ENCODE measurements at places on chromosomes 4 and X.
A peak's percentile ranks its signal among the peaks of the same experiment; 100 is the strongest.

GRCh38 chr4:184348311-184349233 lies 125.8 kb downstream of the IRF2 start:
- H3K4me3 ChIP-seq = no peak overlapping the region
- no peaks in the 10 kb centered on the region for H3K36me3 ChIP-seq
- peak overlapping the region; percentile 88 for H3K27ac ChIP-seq
- no peak for DNase-seq
- H3K4me1 ChIP-seq = peaks cover 55% of the 10 kb centered on the region
- no peaks in the 10 kb centered on the region for H3K27me3 ChIP-seq

- no peaks in the 10 kb centered on the region for H3K36me3 ChIP-seq
- no peaks in the 10 kb centered on the region for H3K4me1 ChIP-seq
- H3K27ac ChIP-seq = no peak overlapping the region
- no peak for DNase-seq
- H3K27me3 ChIP-seq = no peaks in the 10 kb centered on the region
Measured at GRCh38 chrX:129626026-129626425, 28.7 kb downstream of the APLN start.

DNA sequence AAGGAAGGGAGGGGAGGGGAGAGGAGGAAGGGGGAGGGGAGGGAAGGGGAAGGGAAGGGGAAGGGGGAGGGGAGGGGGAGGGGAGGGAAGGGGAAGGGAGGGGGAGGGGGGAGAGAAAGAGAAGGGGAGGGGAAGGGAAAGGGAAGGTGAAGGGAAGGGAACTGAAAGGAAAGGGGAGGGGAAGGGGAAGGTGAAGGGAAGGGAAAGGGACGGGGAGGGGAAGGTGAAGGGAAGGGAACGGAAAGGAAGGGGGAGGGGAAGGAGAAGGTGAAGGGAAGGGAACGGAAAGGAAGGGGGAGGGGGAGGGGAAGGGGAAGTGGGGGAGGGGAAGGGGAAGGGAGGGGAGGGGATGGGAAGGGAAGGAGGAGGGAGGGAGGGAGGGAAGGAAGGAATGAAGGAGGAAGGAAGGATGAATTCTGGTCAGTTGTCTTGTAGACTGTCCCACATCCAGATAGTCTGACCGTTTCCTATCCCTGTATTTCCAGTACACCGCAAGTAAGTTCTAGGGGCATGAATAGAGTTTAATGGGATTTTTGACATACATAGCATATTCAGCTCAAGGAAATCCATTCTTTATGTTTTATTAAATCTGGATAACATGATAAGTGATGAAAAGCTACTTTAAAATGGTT lies 20.4 kb downstream of the HERC5 start:
- no peak for DNase-seq
- H3K4me3 ChIP-seq = no peak overlapping the region
- H3K27ac ChIP-seq = no peak overlapping the region
- no peaks in the 10 kb centered on the region for H3K4me1 ChIP-seq
- no peaks in the 10 kb centered on the region for H3K27me3 ChIP-seq
- peaks cover under 1% of the 10 kb centered on the region for H3K36me3 ChIP-seq

DNA sequence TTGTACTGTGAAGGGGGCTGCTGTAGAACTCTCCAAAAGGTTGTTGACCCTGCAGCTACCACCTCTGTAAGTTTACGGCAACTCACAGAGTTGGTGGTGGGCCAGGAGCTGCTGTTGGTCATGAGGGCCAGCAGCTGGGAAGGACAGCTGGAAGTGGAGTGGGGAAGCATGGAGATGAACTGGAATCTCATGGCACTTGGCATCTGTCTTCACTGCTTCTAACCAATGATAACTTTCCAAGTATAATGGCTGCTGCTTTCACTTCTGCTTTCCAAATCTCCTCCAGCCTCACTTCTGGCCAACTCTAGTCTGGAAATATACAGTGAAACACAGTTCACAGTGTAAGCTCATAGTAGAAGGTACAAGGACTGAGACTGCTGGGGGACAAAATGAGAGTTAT lies 126.5 kb upstream of the INTU start:
- no peaks in the 10 kb centered on the region for H3K36me3 ChIP-seq
- no peaks in the 10 kb centered on the region for H3K4me1 ChIP-seq
- H3K4me3 ChIP-seq = no peak overlapping the region
- no peak overlapping the region for H3K27ac ChIP-seq
- H3K27me3 ChIP-seq = no peaks in the 10 kb centered on the region

DNA sequence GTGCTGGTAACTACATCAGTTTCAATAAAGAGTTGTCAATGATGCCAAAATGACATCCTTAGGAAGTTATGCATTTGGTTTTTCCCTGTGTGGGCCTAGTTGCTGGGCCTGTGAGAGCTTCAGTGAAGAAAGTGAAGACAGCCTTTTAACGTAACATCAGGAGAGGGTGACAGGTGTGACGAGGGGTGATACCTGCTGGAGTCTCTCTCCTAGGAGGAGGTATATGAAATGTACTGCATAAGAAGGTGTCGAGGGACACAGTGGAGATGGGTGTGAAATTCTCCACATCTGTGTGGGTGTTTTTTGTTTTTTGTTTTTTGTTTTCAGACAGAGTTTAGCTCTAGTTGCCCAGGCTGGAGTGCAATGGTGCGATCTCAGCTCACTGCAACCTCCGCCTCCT lies 49.2 kb downstream of the EVC start:
- no peaks in the 10 kb centered on the region for H3K4me1 ChIP-seq
- H3K36me3 ChIP-seq = peaks cover 28% of the 10 kb centered on the region
- H3K4me3 ChIP-seq = no peak overlapping the region
- H3K27me3 ChIP-seq = no peaks in the 10 kb centered on the region

- no peaks in the 10 kb centered on the region for H3K36me3 ChIP-seq
- no peaks in the 10 kb centered on the region for H3K4me1 ChIP-seq
- H3K4me3 ChIP-seq = no peak overlapping the region
- no peaks in the 10 kb centered on the region for H3K27me3 ChIP-seq
- no peak overlapping the region for H3K27ac ChIP-seq
Measured at GRCh38 chrX:153865321-153865580, 20.7 kb downstream of the L1CAM start.

DNA sequence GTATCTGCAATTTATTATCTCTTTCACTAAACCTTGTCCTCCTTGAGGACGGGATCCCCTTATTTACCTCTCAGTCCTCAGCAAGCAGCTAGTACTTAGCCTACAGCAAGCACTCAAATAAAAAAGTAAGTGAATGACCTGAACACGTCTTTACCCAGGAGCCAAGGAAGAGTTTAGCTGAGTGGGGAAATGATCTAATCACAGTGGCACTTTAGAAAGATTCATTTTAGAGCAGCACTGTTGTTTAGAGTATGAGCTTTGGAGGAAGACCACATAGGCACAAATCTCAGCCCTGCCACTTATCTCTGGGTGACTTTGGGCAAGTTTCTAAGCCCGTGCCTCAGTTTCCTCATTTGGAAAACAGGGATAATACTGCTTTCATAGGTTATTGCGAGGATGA lies 2.7 kb downstream of the FAM120C start:
- H3K27me3 ChIP-seq = no peaks in the 10 kb centered on the region
- H3K36me3 ChIP-seq = no peaks in the 10 kb centered on the region
- DNase-seq = no peak
- H3K4me1 ChIP-seq = peaks cover 30% of the 10 kb centered on the region

DNA sequence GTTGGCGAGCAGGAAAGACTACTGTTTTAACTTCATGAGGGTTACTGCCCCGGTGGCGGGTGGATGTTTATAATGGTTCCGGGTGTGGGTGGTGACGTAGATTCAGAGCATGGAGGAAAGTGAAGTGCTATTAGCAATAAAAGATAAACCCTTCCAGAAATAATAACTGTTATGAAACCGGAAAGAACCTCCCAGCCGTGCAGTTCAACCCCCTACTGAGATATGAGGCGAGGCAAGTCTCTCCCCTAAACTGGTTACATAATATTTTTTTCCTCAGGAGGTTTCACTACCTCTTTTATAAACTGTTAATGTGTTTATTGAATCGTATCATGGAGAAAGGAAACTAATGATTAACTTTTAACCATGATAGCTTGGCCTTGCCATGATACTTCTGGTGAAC lies 33.9 kb upstream of the STIM2 start:
- H3K36me3 ChIP-seq = no peaks in the 10 kb centered on the region
- H3K4me3 ChIP-seq = no peak overlapping the region
- DNase-seq = no peak
- peak overlapping the region; percentile 9 for H3K27ac ChIP-seq

DNA sequence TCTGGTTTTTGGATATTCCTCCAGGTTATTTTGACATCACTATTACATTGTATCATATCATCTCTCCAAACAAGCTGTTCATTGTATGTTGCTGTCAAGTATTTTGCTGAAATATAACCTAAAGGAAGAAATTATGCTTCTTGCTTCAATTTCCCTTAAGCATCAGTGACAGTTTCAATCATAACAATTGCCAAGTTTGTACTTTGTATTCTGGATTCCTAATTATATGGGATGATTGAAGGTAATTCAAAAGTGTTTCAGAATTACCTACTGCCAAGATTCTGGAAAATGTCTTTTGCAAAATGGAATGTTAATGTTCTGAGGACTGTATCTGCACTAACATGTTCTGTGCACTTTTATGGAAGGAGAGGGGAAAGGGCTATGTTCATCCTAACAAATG lies 228.7 kb downstream of the PRDM5 start:
- H3K36me3 ChIP-seq = no peaks in the 10 kb centered on the region
- no peaks in the 10 kb centered on the region for H3K4me1 ChIP-seq
- H3K27me3 ChIP-seq = no peaks in the 10 kb centered on the region
- H3K27ac ChIP-seq = no peak overlapping the region
- no peak overlapping the region for H3K4me3 ChIP-seq
- no peak for DNase-seq

- no peak overlapping the region for H3K4me3 ChIP-seq
- DNase-seq = no peak
- no peaks in the 10 kb centered on the region for H3K36me3 ChIP-seq
- H3K4me1 ChIP-seq = no peaks in the 10 kb centered on the region
- no peak overlapping the region for H3K27ac ChIP-seq
- no peaks in the 10 kb centered on the region for H3K27me3 ChIP-seq
Measured at GRCh38 chr4:157143369-157143768, 67.4 kb downstream of the GLRB start.

GRCh38 chr4:44544158-44544557 lies 95.5 kb upstream of the KCTD8 start:
- no peak overlapping the region for H3K27ac ChIP-seq
- no peak for DNase-seq
- H3K36me3 ChIP-seq = no peaks in the 10 kb centered on the region

DNA sequence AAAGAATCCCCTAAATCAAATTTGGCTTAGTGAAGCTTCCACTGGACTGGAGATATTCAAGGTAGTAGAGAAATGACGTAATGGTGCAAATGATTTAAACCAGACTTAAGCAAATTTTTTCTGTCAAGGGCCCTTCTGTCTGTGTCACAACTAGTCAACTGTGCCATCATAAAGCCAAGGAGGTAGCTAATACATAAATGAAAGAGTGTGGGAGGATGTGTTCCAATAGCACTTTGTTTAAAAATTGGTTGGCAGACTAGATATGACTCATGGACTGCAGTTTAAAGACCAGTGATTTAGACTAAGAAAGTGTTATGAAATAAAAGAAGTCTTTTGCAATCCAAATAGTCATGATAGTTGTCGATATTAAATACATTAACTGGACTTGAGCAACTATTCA lies 24.3 kb upstream of the TEX13C start:
- no peaks in the 10 kb centered on the region for H3K36me3 ChIP-seq
- no peak for DNase-seq
- H3K27me3 ChIP-seq = no peaks in the 10 kb centered on the region
- H3K27ac ChIP-seq = no peak overlapping the region
- no peak overlapping the region for H3K4me3 ChIP-seq
- H3K4me1 ChIP-seq = no peaks in the 10 kb centered on the region

GRCh38 chrX:9379697-9380551 lies 84.9 kb upstream of the TBL1X start:
- DNase-seq = no peak
- no peaks in the 10 kb centered on the region for H3K36me3 ChIP-seq
- H3K4me3 ChIP-seq = no peak overlapping the region
- H3K27ac ChIP-seq = no peak overlapping the region

- no peaks in the 10 kb centered on the region for H3K27me3 ChIP-seq
- H3K27ac ChIP-seq = peak overlapping the region; percentile 57
- peak; percentile 76 for DNase-seq
- peaks cover 7% of the 10 kb centered on the region for H3K36me3 ChIP-seq
- peak overlapping the region; percentile 14 for H3K4me3 ChIP-seq
Measured at GRCh38 chr4:25843340-25844097, 19.3 kb downstream of the SEL1L3 start.

- H3K27ac ChIP-seq = no peak overlapping the region
- H3K27me3 ChIP-seq = no peaks in the 10 kb centered on the region
- H3K36me3 ChIP-seq = no peaks in the 10 kb centered on the region
- DNase-seq = no peak
Measured at GRCh38 chrX:108177351-108178142, 86.0 kb downstream of the ATG4A start.

GRCh38 chr4:99857307-99857706 lies 36.9 kb downstream of the LAMTOR3 start:
- H3K36me3 ChIP-seq = no peaks in the 10 kb centered on the region
- H3K27me3 ChIP-seq = no peaks in the 10 kb centered on the region
- H3K4me1 ChIP-seq = peaks cover 8% of the 10 kb centered on the region
- no peak for DNase-seq

DNA sequence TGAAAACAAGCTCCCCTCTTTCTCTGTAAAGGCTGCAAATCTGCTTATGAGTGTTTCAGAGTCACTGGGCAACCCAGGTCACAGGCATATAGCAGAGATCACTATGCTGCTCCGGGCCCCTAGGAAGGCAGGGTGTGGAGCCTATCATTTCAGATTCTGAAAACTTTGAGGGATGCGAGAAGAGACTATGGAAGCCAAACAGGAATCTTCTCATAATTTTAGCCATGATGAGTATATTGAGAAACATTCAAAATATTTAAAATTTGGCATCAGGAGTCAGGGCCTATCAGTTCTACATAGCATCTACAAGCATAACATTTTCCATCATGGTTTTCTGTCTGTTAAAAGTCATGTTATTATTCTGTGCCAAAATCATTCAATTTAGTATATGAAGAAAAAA lies 61.7 kb upstream of the ATXN3L start:
- no peaks in the 10 kb centered on the region for H3K36me3 ChIP-seq
- H3K27ac ChIP-seq = no peak overlapping the region
- H3K4me3 ChIP-seq = no peak overlapping the region
- H3K27me3 ChIP-seq = no peaks in the 10 kb centered on the region

DNA sequence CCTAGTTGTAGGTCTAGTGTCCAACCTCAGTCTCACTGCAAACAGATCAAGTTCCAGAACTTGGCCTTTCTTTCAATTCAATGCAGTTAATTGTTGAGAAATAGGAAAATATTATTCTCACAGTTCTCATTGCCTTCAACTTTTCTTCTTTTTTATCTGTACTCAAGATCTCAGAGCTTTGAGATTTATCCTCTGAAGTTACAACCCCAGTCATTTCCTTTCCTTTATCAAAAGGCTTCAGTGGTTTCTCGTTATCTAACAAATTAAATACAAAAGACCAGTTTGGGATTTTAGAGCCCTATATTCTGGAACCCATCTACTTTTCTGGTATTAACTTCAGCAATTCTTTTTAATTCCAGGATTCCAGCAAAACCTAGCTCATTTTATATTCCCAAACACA lies 130.2 kb downstream of the TMA16 start:
- no peaks in the 10 kb centered on the region for H3K27me3 ChIP-seq
- no peak overlapping the region for H3K27ac ChIP-seq
- no peak overlapping the region for H3K4me3 ChIP-seq
- DNase-seq = no peak

DNA sequence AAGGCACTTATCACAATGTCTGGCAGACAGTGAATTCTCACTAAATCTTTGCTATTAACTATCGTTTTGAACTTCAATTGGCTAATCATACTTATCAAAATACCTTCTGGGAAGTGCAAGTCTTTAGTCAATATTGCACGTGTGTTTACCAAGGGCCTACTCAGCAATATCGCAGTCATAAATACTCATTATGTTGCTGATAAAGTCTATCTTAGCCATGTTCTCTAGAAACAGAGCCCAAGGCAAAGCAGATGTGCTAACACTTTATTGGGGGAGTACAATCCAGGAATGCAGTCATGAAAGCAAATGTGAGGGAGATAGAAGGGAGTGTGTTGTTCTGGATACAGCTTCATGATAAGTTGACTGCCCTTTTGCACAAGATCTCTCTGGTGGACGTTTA lies 90.5 kb downstream of the FBXO8 start:
- no peaks in the 10 kb centered on the region for H3K36me3 ChIP-seq
- H3K4me1 ChIP-seq = no peaks in the 10 kb centered on the region
- H3K27ac ChIP-seq = no peak overlapping the region

Data from lower lobe of right lung (tissue), 2 donors.